Dermis microvascular lymphatic vessel endothelial cell (primary cell): ENCODE measurements at places on chromosomes 13 and 19. TPM values are rescaled to one million over a fixed set of nuclear protein-coding genes. Genes with fewer than 3 reads are reported as not detected.

Gene FFAR1
- not detected in 2 replicates for total RNA-seq

Gene PSPN
- total RNA-seq: 0.64 and 1.0 TPM in 2 replicates

Gene GARIN5A
- 0.13 and 0.25 TPM in 2 replicates for total RNA-seq

Gene ZNF112
- total RNA-seq: 4.7 and 5.6 TPM in 2 replicates

Gene MIR17HG
- total RNA-seq: 4.5 and 5.9 TPM in 2 replicates

Gene ZFP28
- 4.6 and 5.4 TPM in 2 replicates for total RNA-seq

Gene PSG2
- not detected in 2 replicates for total RNA-seq
